Caudate nucleus (tissue), 63 donors: ENCODE measurements at places on chromosomes 4 and X.
A peak's percentile ranks its signal among the peaks of the same experiment; 100 is the strongest.

DNA sequence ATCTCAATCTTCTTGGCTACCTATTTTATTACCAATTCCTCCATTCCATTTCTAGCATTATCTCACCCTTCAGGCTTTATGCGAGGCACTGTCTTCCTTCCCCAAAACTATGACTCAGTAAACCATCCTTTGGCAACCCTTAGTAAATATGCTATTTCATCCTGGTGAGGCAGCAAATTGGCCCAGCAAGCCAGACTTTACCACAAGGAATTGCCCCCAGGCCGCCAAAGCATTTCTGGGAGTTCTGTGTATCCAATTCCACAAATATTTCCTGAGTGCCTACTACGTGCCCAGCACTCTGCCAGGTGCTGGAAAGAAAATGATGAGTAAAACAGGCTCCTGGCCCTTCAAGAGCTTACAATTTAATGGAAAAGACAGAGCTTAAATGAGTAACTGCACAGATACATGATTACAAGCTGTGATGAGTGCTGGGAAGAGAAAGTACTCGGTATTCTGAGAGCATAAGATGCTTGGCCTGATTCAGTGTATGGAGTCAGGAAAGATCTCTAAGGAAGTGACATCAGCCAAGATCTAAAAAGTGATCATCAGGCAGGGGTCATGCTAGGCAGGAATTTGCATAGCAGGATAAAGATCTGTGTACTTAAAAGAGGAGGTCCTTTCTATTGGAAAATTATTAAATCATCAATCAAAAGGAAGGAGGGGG is 193.8 kb downstream of the ADAMTS3 start:
- DNase-seq = no peak

DNA sequence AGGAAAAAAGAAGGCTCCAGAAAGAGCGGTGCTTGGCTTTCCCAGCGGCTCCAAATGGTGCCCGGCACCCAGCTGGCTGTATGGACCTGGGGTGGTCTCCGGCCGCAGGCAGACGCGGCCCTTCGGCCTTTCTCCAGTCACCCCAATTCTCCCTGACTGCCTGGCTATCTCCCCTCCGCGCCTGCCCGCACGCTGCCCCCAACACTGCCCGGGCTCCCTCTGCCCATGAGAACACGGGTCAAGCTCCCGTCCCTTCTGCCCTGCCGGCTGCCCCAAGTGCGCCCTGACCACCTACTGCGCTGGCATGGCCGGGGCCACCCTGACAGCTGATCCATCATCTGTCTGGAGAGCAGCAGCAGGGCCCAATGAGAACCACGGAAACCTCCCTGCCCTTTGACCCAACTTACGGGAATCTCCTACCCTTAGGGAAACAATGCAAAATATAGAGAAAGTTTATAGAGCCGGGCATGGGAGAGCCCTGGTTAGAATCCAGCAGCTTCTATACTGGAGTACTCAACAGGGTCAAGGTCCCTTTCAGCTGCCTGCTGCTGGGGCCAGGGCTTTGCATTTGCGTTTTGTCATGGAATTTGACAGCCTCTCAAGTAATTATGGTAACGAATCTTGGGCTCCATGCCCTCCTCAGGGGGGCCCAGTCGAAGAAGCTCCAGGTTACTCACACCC is 1.2 kb upstream of the FAM3A start:
- peak; percentile 33 for DNase-seq

GRCh38 chr4:153191795-153192363 is 12.4 kb upstream of the TRIM2 start:
- no peak for DNase-seq

DNA sequence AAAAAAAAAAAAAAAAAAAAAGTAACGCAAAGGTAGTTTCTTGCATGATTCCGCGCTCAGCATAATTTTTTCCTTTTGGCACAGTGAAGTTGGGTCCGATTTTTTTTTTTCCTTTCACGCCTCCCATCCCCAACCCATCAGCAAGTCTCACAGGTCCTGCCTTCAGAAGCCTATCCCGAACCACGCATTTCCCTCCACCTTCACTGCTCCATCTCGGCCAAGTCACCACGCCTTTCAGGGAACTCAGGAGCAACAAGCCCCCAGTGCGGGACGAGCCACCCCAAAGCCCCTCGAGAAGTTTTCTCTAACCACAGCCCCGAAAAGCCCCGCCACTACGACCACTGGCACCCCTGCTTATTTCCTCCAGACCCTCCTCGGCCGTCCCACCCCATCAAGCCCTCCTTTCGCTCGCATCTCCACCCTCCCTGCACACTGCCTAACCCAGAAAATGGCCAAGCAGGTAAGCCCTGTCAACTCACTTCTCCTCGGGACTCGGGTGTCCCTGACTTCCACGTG is 1.0 kb downstream of the SLBP start:
- no peak for DNase-seq

- no peak for DNase-seq
Observed at GRCh38 chrX:12984603-12985319, 9.9 kb downstream of the TMSB4X start.

GRCh38 chrX:26032111-26032912 is 105.8 kb upstream of the MAGEB18 start:
- DNase-seq = no peak

- no peak for DNase-seq
Observed at GRCh38 chr4:124212815-124213630, 499.5 kb downstream of the ANKRD50 start.

DNA sequence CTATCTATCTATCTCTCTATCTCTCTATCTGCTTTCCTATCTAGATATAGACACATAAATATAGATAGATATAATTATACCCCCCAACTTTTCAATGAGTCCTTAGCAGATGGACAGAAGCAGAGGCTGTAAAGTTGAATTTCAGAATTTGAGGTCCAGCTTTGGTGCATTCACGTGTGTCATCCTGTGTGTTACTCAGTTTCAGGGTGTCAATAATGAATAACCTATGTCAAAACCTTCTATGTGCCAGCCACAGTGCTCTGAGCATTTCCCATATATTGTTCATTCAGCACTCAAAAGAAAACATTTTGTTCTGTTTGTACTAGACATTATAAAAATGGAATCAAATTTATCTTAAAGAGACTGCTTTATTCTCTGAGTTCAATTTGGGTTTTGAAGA is 310.0 kb downstream of the ARHGAP24 start:
- DNase-seq = no peak

DNA sequence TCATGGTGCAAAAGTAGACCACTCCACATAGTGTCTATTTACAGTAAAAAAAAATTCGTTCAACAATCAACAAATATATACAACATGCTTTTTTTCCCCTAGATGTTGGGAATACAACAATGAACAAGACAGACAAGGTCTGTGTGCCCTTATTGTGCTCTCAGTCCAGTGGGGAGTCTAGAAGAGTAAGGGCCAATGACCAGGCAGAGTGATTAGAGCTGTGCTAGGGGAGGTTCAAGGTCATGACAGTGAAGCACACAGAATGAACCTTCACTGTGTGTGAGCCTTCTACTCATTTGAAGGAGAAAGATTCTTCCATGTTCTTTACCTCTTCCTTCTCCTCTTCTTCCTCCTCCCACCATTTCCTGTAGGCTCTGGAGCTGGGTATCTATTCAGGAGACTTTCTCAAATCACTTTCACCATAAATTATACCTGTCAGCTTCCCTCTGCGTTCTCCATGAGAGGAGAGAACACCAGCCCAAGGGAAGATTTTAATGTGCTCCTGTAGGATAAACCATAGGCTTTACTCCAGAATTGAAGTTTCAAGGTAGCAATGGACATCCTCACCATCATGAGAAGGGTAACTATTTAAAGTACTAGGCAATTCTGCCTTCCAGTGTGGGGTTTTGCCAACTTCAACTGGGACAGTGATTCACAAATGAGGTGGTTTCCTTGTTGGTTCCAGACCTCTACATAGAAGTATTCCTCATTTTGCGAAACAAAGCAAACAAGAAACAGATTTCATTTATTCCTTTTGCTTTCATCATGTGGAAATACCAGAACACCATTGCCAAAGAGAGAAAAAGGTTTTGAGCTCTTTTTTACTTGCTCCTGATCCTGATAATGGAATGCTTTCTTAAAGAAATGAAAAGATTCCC is 246.9 kb upstream of the GPC4 start:
- no peak for DNase-seq

- DNase-seq = no peak
Observed at GRCh38 chr4:55346851-55347255, 811 bp downstream of the SRD5A3 start.

DNA sequence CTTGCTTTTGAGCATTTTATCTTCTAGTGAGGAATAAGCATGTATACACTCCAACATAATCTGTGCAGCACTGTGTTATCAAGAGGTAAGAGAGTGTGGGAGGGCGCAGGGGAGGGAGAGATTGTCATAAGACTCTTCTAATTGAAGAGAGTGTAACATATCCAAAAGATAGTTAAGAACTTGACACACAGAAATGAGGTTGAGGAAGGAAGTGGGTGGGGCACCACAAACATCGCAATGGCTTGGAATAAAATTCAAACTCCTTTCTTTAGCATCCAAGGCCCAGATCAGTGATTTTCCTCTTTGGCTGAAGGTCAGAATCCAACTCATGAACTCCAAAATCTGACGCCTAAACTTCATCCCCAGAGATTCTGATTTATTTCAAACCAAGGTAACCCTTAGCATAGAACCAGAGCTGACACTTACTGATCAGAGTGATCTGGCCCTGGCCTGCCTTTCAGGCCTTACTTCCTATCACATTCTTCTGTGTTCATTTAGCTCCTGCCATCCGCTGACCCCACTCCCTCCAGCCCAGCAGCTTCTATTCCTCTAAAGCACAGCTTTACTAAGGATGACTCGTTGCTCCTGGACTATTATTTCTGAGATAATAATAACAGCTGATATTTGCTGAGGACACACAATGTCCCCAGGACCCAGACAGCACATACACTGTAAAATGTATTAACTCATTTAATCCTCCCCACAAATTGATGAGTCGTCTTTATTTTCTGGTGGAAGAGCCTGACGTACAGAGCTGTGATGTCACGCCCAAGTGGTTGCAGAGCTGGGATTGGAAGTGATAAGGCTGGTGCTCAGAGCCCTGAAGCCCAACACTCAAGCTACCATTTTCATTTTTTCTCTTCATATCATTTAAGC is 10.6 kb upstream of the CTSO start:
- no peak for DNase-seq

DNA sequence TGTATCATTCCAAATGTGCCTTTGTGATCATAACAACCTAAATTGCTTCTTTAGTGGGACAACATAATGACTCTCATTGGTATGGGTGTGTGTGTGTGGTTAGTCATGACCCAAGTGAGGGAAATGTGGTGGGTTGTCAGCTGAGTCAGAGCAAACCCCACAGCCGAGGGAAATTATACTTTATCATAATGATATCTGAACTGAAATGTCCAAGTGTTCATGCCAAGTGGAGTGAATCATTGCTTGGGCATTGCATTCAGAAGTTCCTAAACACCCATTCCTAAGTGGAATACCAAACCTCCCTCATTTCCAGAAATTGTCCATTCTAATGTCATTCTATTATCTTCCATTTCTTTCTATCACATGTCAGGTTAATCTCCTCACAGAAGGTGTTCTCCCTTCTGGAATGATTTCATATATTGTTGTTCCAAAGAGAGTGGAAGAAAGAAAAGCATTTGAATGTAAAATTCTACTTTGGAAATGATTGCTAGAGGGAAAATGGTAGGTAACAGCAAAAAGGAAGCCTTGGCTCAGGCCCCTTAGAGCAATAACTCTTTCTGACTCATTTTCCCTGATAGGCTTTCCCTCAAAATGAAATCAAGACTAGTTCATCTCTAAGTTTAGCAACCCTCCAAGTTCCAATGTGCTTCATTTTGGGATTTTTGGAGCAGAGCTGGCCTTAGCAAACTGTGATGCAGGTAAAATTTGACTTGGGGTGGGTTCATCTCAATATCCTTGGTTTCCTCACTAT is 230.7 kb upstream of the KCNIP4 start:
- DNase-seq = no peak

GRCh38 chr4:125321709-125322365 is 7.1 kb downstream of the FAT4 start:
- no peak for DNase-seq

- DNase-seq = no peak
Observed at GRCh38 chrX:48022738-48023137, 15.9 kb downstream of the SPACA5 start.

GRCh38 chr4:69735119-69735518 is 25.3 kb downstream of the SULT1B1 start:
- DNase-seq = no peak

- no peak for DNase-seq
Observed at GRCh38 chr4:151624626-151625565, 135.9 kb downstream of the GATB start.

- DNase-seq = peak; percentile 76
Observed at GRCh38 chr4:76199664-76200211, 13.9 kb downstream of the SCARB2 start.

GRCh38 chr4:30756553-30756952 is 36.4 kb downstream of the PCDH7 start:
- DNase-seq = no peak

DNA sequence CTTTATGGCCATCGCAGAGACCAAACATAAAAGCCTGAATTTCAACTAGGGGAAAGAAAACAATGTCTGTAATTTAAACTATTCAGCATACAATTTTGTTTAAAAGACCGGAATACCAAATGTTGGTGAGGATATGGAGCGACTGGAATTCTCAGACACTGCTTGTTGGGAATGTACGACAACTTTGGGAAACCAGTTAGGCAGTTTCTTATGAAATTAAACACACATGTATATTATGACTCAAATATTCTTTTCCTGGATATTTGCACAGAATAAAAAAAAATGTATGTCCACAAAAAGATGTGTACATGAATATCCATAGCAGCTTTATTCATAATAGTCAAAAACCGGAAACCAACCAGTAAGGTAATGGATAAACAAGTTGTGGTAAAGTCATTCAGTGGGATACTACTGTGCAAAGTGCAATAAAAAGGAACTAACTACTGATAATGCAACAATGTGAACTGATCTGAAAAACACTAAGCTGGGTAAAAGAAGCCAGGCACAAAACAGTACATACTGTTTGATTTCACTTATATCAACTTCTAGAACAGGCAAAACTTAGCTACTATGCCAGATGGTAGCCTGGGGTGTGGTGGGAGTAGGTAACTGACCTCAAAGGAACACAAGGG is 152.7 kb upstream of the FTHL17 start:
- DNase-seq = no peak

- no peak for DNase-seq
Observed at GRCh38 chrX:134013524-134013923, 28.1 kb upstream of the GPC3 start.

- no peak for DNase-seq
Observed at GRCh38 chr4:137923494-137923893, 318.7 kb downstream of the SLC7A11 start.
